Right renal pelvis (tissue), 4 donors: ENCODE measurements at places on chromosomes 3 and 15.

GRCh38 chr3:126261037-126261436 is 80.7 kb upstream of the ALDH1L1 start:
- no peak for DNase-seq

DNA sequence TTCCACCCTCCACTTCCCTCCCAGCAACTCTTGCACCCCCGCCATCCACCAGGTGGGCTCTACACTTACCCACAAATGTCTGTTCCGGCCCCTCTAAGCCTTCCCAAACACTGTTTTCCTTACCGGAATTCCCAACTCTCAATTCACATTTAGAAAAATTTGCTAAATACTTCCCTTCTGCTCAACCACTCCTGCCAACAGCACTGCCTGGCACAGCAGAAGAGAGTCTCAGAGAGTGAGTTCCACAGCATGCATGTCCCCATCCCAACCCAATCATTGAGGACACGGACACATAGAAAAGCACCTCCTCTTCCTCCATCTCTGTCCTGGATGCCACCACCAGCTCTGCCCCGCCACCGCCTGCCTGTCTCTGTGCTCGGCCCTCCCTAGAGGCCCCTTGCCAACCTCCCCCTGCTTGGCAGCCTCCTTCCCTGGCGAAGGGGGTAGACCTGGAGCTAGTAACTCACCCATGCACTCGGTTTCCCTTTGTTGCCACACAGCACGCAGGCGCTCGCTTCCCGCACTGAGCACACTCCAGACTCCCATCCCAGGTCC is 66.2 kb upstream of the SLC6A1 start:
- no peak for DNase-seq

DNA sequence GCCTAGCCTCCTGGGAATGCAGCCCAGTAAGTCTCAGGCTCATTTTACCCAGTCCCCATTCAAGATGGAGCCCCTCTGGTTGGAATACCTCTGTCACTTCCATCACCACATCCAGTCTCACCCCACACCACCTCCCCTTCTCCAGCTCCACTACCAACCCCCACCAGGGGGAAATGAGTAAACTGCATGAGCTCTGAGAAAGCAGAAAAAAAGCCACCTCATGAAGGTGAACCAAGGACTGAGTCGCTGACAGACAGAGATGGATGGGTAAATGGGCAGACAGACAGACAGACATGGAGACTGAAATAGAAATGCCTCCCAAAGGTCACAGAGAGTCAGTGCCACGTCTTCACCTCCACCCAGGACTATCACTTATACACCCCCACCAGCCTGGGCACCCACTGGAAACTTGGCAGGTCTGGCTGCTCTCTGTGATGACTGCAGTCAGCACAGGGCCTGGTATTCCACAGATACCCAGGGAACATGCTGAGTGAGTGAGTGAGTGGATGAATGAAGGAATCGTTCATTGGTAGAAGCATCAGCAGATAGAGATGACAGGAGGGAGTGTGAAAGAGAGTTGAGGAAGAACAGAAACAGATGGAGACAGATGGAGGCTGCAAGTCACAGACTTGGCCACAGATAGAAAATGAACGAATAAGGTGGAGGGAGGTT is 4.9 kb upstream of the LOXL1 start:
- DNase-seq = no peak

DNA sequence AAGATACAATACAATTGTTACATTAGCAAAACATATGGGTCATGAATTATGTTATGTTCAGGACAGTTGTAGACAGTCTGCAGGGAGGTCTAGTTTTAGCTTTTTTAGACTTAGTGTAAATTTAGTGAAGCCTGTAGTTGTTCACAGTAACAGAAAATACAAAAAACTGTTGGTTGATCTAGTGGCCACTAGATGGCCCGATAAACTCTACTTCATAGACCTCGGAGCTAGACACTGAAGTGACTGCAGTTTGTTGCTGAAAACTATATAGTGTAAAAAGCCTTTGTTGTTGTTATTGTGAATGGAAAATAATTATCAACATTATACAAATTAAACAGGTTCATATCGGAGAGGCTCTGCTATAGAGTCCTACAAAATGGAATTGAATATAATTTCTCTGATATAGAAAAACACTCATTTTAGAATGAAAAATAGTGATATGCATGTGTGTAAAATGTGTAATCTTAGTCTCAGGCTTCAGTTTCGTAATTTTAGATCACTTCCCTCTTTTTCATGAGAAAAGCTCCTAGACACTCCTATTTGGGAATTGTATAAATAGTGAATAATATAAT is 18.3 kb downstream of the MAGEL2 start:
- DNase-seq = no peak

DNA sequence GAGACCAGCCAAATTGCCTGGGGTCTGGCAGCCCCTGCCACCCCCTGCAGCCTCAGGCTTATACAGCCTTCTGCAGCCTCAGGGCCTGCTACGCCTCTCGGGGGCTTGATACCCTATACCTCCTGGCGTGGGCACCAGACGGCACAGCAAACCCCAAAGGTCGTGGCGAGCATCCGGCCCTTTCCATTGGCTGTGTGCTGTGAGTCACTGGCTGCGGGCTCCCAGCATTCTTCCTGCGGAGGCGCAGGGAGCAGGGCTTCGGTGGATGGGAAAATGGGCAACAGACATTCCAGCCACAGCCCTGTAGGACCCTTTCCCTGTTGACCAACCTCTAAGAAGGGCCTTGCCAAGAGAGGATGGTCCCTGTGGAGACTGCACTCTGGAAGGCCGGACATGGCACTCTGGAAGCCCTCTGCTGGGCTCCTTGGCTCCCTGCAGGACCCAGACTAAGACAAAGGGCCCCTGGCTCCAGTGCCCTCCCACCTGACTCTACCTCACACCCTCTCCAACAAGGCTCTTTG is 59.6 kb downstream of the ITGA11 start:
- no peak for DNase-seq

- DNase-seq = no peak
Observed at GRCh38 chr3:13598926-13599886, 50.3 kb downstream of the FBLN2 start.

DNA sequence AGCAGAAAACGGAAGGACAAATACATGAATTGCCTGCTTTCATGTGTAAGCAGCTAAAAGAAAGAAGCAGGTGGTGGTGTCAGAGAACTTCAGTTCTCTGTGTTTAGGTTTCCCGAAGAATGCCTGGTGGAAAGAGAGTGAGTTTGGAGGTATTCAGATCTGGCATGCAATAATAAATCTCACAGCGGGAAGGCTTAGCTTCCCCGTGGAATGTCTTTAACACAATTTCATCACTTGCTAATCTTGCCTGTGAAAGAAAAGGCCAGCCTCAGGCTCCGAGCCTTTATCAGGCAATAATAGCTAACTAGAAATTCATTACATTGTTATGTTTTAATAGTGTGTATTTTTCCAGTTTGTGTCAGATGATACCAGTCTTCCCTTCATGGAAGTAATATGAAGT is 220.3 kb downstream of the PDZRN3 start:
- no peak for DNase-seq

- DNase-seq = no peak
Observed at GRCh38 chr3:161081633-161082032, 23.5 kb downstream of the B3GALNT1 start.

- no peak for DNase-seq
Observed at GRCh38 chr15:57384024-57384423, 7.7 kb downstream of the CGNL1 start.

DNA sequence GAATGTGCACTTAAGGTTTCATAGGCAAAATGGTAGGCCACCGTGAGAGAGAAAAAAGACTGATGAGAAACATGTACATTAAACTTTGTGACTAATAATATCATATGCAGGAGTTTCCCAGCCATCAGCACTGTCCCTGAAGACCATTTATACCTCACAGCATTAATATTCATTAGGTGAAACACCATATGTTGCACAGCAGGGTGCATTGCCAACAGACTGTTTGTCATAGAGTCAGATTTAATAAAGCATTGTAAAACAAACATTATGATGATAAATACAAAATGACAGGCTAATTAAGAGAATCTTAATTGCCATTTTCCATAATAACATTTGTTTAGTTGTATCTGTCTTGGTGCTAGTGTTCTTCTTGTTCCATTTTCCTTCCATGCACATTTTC is 578.3 kb downstream of the EPHA3 start:
- no peak for DNase-seq

DNA sequence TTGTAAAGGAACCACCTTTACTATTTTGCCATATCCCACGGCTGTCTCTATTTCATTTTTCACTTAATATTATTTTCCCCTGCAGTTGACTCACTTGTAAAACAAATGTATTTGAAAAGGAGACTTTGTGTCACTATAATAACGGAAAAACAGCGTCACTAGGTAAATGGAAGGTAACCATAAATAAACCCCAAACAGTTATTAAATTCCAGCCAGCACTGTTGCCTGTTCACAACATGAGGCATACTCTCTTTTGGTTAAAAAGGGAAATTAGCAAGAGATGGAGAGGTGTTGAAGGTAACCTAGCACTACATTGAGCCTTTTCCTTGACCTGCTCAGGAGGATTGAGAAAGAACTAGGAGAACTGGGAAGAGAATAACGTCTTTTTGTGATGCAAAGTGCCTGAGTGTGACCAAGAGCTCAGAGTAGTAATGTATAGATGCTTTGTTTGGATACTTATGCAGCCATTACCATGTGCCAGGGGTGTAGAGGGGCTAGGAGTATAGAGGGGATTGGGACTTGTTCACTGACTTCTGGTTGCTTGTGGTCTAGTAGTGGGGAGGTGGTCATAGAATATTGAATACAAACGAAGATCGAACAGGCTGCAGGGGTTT is 19.6 kb downstream of the FLNB start:
- DNase-seq = no peak

DNA sequence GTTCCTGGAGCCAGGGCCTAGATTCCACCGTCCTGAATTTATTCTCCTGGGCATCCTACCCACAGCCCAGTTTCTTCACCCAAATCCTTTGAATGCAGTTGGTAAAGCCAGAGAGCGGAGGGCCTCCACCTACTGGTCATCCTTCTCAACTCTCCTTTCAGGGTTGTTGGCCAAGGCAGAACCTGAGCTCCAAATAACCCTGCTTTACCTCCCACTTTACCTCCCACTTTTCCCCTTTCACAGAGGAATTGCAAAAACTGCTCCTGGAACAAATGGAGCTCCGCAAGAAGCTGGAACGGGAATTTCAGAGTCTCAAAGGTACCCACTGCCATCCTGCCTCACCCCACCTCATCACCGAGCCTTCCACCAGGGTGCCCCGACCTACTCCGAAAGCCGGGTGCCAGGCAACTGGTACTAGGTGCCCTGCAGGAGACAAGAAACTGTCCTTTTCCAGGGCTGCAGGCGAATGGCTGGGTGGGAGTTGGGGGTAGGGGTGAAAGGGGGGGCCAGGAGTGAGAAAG is 6.8 kb downstream of the SKOR1 start:
- no peak for DNase-seq

GRCh38 chr3:36201546-36201945 is 178.8 kb upstream of the STAC start:
- DNase-seq = no peak

DNA sequence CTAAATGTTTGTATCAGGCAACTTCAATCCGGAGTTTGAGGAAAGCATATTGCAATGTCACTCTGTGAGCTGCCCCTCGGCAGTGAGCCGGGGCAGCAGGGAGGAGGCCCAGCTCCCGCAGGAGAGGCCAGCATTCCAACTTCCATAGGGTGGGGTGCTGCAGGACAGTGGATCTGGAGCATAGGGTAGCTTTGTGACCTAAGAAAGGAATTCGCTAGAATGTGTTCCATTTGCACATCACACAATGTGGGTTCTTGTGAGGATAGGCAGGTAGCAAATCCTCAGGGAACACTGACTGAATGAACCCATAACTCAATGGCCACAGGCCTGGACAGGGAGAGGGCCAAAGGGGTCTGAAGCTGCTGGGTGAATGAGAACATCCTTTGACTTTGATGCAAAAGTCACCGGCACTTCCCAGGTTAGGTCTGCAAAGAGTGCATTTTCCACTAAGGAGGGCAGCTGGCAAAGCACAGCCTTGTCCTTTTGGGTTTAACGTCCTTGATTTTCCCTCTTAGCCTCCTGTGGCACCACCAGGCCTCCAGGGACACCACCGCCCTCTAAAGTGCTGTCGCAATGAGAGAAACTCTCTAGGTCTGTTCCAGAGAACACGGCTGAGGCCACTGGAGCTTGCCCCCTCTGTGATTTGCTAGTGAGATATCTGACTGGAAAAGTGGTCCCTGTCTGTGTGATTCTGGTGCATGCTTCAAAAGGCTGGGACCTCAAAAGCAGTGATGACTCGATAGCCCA is 36.2 kb downstream of the GABRB3 start:
- DNase-seq = no peak

- no peak for DNase-seq
Observed at GRCh38 chr15:39599871-39600270, 19.0 kb downstream of the THBS1 start.
